ENCODE measurements at places on chromosomes 5 and 9. TPM values are rescaled to one million over a fixed set of nuclear protein-coding genes. Genes with fewer than 3 reads are reported as not detected.

Gene BTNL3
- not detected for total RNA-seq

Gene COQ4
- total RNA-seq: 57.1 TPM

Gene CATSPER3
- total RNA-seq: 0.91 TPM

Gene BTNL9
- not detected for total RNA-seq

Gene HEMGN
- not detected for total RNA-seq

Gene PAPPA
- 7.0 TPM for total RNA-seq

Gene GMCL2
- not detected for total RNA-seq

Gene GPR21
- total RNA-seq: not detected

- no peak for DNase-seq
These were observed 13.7 kb downstream of the IL31RA start for GRCh38 chr5:55864606-55865541.

DNA sequence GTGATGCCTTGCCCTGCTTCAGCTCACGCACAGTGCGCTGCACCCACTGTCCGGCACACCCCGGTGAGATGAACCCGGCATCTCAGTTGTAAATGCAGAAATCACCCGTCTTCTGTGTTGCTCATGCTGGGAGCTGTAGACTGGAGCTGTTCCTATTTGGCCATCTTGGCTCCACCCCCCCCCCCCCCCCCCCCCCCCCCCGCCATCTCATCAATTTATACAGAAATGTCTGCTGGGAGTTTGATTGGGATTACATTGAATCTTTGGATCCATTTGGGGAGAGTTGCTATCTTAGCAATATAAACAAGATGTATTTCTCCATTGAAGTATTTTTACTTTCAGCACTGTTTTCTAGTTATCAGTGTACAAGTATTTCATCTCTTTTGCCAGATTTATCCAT, 55.2 kb downstream of the RIC1 start:
- DNase-seq: no peak

DNA sequence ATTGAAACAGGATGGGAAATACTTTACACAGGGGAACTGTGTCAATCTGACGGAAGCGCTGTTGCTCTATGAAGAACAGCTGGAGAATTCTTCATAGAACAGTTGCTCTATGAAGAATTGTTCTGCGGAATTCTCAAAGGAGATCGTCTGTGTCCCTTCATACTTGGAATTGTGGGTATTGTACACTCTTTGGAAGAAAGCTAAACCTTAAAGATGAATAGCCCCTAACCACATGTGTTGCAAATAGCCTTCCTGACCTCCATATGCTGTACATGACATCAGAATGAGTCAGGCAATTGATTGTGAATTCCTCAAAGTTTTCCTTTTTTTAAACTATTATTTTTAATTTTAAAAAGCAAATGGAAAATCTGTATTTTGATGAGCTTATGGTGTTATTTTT, 15.6 kb downstream of the NIM1K start:
- DNase-seq: no peak

GRCh38 chr5:177362292-177362609, 4.5 kb downstream of the RGS14 start:
- no peak for DNase-seq

- no peak for DNase-seq
These were observed 1163.9 kb upstream of the SEMA6A start for GRCh38 chr5:117738571-117738970.

- DNase-seq: no peak
These were observed 204.5 kb downstream of the IRX2 start for GRCh38 chr5:2546938-2547337.

GRCh38 chr5:79508794-79509193, 5.1 kb downstream of the HOMER1 start:
- no peak for DNase-seq

- DNase-seq: peak; percentile 86
These were observed 103.2 kb downstream of the SNCAIP start for GRCh38 chr5:122415030-122415800.

- DNase-seq: no peak
These were observed 50.5 kb downstream of the COMMD10 start for GRCh38 chr5:116135344-116135743.

DNA sequence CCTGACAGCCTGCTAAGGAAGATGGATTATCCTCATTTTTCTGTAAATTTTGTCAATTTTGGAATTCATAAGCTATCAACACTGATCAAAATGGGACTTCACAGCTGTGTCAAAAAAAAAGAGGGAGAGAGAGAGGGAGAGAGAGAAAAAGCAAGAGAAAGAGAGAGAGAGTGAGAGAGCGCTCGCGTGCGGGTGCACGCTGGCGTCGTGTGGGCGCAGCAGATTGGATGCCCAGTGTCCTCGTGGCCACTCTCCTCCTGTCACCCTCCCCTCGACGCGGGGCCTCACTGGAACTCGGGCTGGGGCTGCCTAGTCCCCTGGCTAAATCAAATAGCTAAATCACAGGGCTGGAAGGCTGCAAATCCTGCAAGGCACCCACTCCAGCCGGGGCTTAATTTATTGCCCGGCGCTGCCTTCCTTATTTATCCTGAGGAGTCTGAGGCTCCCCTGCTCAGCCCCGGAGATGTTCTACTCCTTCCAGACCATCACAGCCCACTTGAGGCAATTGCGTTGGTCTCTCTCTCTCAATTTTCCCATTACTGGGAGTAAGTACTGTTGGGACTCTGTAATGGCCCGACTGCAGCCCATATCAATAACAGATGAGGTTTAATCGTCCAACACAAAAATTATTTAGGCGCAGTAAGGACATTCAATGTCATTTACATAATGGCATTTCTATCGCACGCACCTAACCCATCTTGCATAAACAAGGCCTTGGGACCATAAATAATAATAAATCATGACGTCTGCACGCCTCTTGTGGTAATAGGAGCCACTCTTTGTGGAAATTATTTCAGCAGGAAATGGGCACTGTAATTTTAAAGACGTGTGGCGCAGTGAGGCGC, 94.2 kb downstream of the PAX5 start:
- no peak for DNase-seq

GRCh38 chr5:15008476-15008875, 136.9 kb upstream of the ANKH start:
- peak; percentile 99 for DNase-seq

- DNase-seq: peak; percentile 66
These were observed 46.5 kb upstream of the FAT2 start for GRCh38 chr5:151637676-151638075.

DNA sequence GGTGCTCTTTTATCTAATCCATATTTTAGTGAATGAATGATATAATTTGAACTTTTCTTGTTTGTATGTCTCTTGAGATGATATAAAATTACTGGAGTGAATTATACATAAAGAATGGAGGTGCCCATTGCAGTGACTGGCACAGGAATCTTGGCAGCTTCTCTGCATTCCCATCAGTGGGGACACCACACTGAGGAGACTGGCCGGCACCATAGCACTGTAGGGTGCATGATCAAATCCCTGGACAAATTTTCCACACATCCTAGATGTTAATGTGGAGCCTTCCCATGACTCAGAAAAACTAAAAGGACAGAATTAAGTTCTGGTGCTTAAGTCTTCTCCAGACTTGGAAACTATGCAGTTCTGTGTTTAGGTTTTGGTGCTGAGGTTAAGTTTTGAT, 124.1 kb downstream of the CEP120 start:
- DNase-seq: no peak

GRCh38 chr5:28403846-28404245, 1365.5 kb upstream of the CDH9 start:
- no peak for DNase-seq

DNA sequence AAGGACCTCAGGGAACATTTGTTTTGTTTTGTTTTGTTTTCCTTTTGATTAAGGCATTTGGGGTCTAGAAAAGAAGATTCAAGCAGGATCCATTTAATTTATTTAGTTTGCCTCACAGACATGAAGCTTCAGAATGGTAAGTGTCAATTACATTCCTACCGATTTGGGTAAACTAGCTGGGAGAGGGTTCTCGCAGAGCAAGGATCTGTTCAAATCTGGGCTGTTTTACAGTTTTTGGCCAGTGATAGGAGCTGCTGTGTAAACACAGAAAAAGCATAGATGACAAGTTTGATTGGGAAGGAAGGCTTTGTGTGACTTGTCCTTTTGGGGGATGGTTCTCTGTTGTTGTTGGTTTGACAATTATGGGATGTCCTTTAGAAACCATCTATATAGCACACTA, 470.3 kb upstream of the WWC1 start:
- DNase-seq: no peak

- no peak for DNase-seq
These were observed 17.4 kb upstream of the CAMSAP1 start for GRCh38 chr9:135924628-135925338.

- DNase-seq: no peak
These were observed 516.5 kb downstream of the ACTL7B start for GRCh38 chr9:108339251-108339650.

- no peak for DNase-seq
These were observed 103.3 kb downstream of the RPS23 start for GRCh38 chr5:82174919-82175219.

DNA sequence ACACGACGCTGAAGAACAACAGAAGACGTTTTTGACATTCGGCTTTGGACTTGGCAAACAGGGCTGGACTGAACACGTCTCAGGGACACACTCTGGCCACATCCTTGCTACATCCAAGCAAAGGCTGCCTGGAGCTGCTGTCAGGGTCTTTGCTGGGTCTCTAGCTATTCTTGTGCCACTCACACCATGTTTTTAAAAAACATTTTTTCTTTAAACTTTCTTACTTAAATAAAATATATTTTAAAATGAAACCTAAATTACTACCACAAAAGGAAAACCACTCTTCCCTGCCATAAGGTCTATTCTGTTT, 128.3 kb upstream of the PHYKPL start:
- no peak for DNase-seq

DNA sequence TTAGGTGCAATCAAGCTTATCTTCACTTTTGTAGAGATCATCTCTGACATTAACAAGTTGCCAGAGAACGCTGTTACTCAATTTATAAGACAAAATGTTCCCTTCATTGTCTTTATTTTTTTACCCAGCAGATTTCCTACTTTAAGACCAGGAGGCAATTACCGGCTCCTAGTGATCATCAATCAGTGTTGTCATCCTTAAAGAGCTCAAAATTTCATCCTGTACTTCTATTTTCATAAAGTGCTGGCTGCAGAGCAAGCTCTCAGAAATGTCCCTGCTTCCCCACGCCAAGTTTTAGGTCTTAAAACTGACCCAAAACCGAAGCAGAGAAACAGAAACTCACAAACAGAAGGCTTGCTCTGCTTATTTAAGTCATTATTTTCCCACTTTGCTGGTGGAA, 82.9 kb downstream of the PJA2 start:
- no peak for DNase-seq
